Cardiac septum (tissue), 1 donor: ENCODE measurements at places on chromosomes 3 and 15. TPM values are rescaled to one million over a fixed set of nuclear protein-coding genes. Genes with fewer than 3 reads are reported as not detected.

- no peak for DNase-seq
Observed at GRCh38 chr3:155886915-155887314, 16.5 kb downstream of the GMPS start.

GRCh38 chr3:152151216-152151876 lies 117.4 kb upstream of the MBNL1 start:
- no peak for DNase-seq

- DNase-seq = no peak
Observed at GRCh38 chr3:5197470-5198312, 10.2 kb downstream of the EDEM1 start.

- DNase-seq = peak; percentile 74
Observed at GRCh38 chr15:69979262-69979661, 118.5 kb downstream of the TLE3 start.

DNA sequence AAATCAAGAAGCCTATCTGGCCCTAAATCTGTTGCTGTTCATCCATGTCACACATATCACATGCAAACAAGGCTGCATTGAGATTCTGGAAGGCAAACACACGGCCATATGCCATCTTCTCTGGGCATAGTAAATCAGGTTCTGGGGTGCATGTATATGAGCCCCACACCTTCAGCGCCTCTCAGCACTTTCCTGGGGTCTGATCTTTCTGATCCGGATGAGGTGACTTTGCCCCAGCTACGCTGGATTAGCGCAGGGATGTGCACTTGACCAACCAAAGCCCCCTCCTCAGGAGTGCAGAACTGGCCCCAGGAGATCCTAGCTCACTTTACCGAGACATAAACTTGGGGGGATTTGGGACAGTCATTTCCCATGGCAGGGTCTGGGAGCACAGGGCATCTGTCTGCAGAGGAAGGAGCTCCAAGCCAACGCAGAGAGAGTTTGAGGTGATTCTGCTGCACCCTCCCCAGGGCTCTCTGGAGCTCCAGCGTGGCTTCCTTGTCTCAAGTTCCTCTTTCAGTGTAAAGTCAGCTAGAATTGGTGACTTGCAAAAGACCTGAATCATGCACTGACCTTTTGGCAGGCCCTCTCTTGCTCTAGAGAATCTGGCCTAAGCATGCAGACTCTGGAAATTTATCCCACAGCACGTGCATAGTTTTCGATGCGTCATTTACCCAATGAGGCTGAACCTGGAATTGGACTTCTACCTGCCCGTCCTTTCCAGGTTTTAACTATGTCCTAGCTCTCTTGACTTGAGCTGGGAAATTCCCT lies 63.5 kb upstream of the KLF13 start:
- peak; percentile 80 for DNase-seq

- no peak for DNase-seq
Observed at GRCh38 chr15:85329561-85330422, 50.6 kb upstream of the AKAP13 start.

GRCh38 chr15:71397377-71397776 lies 282.1 kb downstream of the THSD4 start:
- no peak for DNase-seq

DNA sequence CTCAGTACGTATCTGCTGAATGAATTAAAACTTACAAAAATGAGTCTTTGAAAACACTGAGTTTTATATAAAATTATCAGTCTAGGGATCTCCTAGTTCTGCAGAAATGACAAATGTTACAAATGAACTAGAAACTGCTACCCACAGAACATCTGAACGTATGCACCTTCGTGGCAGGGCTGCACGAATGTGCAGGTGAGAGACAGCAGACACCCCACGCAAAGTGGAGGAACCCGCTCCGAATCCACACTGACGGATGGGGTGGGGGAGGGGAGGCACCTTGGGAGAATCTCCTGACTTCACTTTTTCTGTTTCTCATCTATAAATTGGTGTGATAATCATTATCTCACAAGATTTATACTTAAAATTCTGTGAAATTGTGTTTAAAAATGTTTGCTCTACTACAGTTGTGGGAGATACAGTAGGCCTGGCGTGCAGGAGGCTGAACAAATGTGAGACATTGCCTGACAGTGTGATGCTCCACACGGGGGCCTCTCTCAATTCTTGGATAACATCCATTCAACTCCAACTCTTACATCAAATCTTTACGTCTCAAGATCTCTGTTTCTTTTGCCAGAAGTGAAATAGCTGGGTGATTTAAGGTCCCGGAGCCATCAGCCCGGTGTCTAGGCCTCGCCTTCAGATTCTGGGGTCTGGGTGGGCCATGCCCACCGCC lies 86.9 kb downstream of the ATP10A start:
- no peak for DNase-seq

DNA sequence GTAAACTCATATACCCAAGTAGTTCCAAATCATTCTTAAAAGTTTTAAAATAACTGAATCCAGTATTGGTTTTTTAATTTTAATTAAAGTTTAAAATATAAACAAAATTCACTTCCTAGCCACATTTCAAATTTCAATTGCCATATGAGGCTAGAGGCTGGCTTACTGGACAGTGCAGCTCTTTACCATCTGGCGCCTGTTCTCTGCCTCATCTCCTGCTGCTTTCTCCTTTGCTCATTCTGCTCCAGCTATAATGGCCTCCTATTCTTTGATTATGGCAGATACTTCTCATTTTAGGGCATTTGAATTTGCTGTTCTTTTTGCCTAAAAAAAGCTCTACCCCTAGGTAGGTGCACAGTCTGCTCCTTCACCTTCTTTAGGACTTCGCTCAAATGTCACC lies 19.1 kb downstream of the ARMC8 start:
- no peak for DNase-seq

- peak; percentile 84 for DNase-seq
Observed at GRCh38 chr3:134406331-134407238, 32.3 kb upstream of the AMOTL2 start.

DNA sequence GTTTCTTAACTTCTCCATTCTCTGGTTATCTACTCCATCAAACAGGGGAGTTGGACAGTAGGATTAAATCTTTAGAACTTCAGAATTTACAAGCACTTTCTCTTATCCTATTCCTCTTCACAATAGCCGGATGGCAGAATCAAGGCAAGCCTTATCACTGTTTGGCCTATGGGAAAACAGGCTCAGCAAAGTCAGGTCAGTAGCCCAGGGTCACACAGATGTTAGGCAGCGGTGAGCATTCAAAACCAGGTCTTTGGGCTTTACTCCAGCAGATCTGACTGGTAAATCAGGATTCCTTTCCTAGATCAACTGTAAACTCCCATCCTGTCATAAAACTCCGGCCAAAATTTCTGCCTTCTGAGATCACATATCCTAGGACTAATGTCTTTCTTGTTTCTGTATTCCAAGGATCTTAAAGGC lies 258.4 kb downstream of the OPA1 start:
- DNase-seq = no peak

DNA sequence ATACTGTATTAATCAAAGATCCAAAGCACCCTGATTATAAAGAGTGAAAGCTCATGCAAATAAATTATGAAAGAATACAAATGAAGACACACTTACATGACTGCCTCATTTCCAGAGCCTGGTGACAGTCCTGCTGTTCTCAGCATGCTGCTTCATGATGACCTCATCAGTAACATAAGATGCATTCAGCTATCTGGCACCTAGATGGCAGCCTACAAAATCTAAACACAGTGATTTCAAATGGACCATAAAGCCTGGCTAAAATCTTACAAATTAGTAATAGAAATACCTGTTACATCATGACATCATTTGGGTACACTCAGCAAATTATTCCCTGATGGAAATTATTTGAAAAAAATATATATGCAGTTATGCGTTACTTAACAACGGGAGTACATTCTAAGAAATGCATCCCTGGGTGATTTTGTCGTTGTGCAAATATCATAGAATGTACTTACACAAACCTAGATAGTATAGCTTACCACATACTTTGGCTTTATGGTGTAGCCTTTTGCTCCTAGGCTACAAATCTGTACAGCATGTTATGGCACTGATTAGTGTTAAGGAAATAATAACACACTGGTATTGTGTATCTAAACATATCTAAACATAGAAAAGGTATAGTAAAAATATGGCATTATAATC lies 207.2 kb downstream of the EPHA3 start:
- DNase-seq = no peak

- DNase-seq = no peak
Observed at GRCh38 chr3:117063930-117064329, 354.4 kb downstream of the TUSC7 start.

DNA sequence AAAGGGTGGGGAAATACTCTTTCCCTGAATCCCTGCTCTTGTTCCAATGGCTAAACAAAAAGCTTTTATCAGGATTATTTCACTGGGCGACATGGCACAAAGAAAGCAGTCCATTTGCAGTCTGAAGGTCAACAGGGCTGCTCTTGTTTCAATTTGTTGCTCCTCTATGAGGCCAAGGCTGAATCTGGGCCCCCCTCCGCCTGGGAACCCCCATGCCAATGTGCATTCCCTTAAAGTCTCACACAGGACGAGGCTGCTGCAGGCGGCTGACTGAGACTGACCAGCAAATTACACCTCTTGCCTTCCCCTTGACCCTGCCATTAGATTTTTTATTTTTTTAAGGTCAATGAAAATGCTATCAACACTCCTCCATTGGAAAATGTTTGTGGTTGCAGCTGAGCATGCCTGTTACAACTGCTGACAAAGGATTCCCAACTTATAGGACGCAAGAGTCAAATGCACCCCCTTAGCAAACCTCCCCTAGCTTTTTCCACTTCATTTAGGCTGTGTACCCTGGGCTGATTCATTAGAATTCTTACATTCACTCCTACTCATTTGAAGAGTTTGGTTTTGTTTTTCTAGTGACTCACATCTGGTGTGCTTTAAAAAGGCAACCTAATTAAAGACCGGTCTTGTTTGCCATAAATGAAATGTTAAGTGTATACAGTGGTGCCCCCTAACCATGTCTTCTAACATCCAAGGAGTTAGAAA lies 60.8 kb upstream of the ARHGEF3 start:
- no peak for DNase-seq

DNA sequence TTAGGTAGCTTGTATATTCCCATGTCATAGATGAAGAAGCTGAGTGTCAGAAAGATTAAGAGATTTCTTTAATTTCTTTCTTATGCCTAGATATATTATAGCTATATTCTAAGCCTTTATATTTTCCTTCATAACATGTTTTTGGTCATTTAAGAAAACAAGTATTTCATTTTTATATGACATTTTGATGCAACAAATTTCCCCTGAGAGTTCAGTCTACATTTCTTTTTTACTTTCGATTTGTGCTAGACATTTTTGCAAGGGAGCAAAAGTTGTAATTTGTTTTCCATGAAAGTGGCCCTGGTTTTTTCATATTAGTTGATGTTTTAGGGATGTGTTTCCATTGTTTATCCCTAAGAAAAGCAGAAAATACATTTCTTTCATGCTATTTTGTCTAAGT lies 344.9 kb downstream of the NLGN1 start:
- DNase-seq = no peak

DNA sequence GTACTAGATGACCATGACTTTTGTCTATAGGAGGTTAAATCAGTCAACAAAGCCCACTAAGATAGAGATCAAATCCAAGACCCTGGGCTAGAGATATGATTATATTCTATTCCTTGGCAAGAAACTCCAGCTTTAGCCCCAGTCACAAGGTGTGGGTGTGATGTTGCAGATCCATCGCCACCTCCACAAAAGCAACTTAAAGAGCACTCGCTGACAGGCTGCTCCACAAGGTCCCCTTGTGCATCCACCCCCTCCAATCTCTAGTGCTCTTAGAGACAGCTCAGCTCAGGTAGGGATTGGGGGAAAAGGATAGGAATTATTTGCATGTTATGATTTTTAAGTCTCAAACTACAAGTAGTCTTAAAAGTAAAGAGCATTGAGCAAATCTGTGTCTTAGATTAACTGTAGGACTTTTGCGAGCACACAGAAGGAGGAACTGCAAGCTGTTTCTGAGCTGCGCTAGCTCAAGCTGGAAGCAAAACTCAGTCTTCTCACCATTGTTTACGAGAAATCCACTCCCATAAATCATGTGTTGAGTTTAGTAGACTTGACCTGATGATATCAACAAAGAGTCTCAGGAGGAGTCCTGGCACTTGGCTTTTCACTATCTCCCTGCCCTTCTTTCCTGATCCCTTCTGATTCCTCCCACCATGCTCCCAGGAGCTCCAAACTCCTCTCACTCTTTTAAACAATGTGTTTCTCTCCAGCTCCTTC lies 177.6 kb downstream of the STAC start:
- DNase-seq = no peak

GRCh38 chr3:97102641-97103040 lies 288.2 kb downstream of the EPHA6 start:
- DNase-seq = no peak

DNA sequence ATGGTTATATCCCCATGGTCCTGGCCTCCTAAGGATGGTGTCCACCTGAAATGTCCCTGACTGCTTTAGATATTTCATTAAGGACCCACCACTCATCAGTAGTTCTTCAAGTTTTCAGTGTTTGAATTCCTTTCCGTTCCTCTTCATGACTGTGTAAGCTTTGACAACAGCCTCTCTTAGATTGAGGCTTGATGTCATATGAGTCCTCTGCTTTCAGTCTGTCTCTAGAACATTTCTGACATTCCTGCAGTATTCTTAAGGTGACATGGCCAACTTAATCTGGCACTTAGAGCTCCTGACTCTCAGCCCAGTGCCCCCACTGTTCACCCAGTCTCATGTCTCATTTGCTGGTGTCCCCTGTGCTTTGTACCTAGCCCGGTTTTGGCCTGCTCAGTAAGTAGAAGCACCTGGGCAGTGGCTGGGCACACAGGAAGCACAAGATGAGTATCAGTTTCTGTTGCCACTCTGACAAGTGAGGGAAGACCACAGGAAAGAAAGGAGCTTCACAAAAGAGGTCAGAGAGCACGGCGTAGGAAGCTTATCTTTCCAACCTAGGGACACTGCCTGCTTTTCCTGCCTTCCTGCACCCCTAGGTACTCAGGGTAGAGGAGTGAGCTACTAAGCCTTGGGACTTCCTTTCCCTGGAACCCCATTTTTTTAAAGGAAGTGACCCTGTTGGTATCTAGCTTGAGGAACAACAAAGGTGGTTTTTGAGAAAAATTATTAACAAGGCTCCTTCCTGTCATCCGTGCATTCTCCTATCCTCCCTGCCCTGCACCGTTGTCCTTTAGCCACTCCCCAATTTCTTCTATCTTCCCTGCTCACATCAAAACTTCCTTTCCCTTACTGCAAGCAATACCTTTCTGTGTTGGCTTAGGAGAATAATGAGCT lies 103.1 kb downstream of the KLHL25 start:
- DNase-seq = no peak

Gene CHRNA7
- 1.1 TPM for total RNA-seq

Gene LRRC49
- total RNA-seq = 83.2 TPM

Gene CD47
- 51.4 TPM for total RNA-seq

Gene PLCD1
- total RNA-seq = 10.1 TPM

Gene TPRG1
- 2.2 TPM for total RNA-seq

Gene CD200
- 1.4 TPM for total RNA-seq

Gene TRH
- total RNA-seq = not detected

Gene COX17
- total RNA-seq = 130 TPM

Gene ZPLD1
- total RNA-seq = not detected

Gene SNRPN
- total RNA-seq = 359 TPM

Gene CILP
- total RNA-seq = 24.0 TPM

Gene FSD2
- total RNA-seq = 48.7 TPM
